ENCODE measurements at places on chromosomes 1 and 21.

- DNase-seq, result peak; percentile 56
Measured at GRCh38 chr1:44068442-44068921, 37.2 kb upstream of the SLC6A9 start.

DNA sequence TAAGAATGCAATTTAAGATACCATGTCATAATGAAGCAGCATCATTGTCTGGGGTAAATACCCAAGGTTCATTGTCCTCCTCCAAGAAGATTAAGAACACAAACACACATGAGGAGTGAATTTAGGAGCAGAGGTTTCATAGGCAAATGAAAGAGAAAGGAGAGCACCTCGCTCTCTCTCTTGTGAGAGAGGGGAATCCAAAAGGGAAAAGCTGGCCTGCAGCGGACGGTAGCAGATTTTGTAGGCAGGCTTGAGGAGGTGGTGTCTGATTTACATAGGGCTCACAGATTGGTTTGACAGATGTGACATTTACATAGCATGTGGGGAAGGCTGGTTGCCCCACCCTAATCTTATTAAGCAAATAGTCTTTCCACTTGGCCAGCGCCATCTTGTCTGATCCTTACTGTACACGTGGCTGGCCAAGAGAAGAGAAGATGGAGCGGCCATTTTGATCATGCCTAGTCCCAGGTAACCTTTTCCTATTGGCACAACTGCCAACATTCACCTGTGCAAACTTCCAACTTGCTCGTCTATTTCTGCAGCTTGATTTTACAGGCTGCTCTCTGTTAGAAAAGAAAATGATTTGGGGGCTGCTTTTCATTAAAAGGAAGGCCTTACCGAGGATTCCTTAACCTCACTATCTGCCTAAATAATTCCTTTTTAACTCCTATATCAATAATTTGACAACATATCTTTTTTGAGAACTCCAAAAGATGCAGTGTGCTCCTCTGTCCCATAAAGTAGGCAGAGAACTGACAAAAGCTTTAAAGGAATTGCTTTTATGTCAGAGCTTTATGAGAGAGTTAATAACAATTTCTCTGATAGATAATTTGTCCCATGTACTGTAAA is 16.0 kb upstream of the LRRC7 start:
- DNase-seq, result no peak

DNA sequence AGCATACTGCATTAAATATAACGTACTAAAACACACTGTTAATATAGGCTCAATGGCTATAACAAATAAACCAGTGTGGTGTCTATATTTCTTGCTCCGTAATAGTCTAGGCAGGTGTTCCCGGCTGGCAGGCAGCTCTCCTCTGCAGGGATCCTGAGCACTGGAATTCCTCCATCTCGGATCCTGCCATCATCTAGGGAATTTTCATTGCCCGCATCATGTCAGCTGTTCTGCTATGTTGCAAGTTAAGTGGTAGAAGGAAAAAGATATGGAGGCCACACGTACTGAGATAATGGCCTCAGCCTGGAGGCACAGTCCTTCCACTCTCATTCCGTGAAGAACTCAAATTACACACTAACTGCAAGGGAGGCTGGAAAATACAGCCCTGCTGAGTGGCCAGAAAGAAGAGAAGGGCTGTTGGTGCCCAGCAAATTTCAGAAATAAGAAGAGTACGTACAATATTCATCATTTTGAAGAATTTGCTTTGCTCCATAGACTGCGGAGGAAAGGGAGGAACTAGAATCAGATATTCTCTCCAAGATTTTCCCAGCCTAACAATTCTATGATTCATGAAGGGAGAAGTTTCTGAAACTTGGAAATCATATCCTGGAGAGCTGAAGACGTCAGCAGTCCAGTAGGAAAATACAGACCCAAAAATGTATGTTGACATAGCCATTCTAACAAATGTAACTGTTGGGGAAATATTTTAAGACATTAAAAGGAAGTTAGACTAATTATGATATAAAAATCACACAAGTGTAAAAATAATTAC is 263.3 kb downstream of the MRPL39 start:
- DNase-seq, result no peak

DNA sequence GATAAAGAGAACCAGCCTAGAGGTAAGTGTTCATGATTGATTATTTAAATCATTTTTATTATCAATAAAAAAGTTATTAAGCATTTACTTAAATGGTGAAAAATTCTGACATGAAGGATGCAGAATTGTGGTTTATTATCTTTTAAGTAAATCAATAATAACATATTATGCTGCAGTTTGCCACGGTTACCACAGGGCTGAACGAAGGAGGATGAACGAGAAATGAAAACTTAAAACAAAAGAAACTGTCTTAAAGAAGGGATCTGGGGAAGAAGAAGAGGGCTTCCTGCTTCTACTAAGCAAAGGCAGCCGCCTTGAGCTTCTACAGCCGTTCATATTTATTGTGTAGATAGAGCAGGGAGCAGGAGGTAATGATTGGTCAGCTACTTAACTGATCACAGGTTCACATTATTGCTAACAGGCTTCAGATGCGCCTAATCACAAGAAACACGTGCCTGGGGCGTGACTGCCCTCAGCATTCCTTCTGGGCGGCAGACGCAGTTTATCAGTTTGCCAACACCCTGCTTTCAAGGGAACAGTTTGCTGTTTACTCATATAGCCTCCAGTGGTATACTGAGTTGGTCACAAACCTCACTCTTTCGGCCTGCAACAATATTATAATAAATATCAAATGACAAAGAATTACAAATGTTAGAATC is 5.8 kb upstream of the FNBP1L start:
- peak; percentile 68 for DNase-seq

Measured in lower lobe of right lung (tissue), 2 donors.